ENCODE measurements at places on chromosomes 11 and 22. TPM values are rescaled to one million over a fixed set of nuclear protein-coding genes. Genes with fewer than 3 reads are reported as not detected.

Gene RAG2
- total RNA-seq, result not detected

Gene MMP7
- 1.0 TPM for total RNA-seq

Gene RTN3
- 52.4 TPM for total RNA-seq

Gene GDPD5
- 22.9 TPM for total RNA-seq

DNA sequence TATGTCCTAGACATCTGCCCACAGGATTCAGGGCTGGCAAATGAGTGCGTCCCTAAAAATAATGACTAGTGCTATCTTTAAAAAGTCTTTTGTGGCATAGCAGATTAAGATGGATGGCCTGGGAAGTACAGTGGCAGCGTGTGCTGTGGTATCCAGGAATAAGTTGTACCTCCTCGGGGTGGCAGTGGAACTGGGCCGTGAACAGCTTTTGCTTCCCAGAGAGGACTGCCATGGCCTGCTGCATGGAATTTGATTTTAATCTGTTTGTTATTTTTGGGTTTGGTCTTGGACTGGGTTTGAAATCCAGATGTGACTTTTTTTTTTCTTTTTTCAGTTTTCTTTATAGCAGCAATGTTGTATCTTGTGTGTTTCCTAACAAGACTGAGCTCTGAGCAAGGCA lies 71.3 kb upstream of the PARVG start:
- H3K27me3 ChIP-seq, result no peaks in the 10 kb centered on the region
- no peaks in the 10 kb centered on the region for H3K4me1 ChIP-seq
- peaks cover 5% of the 10 kb centered on the region for H3K36me3 ChIP-seq
- H3K4me3 ChIP-seq, result no peak overlapping the region
- no peak for DNase-seq

- H3K4me3 ChIP-seq, result no peak overlapping the region
- no peaks in the 10 kb centered on the region for H3K27me3 ChIP-seq
- H3K36me3 ChIP-seq, result no peaks in the 10 kb centered on the region
- H3K4me1 ChIP-seq, result no peaks in the 10 kb centered on the region
- H3K27ac ChIP-seq, result no peak overlapping the region
- no peak for DNase-seq
These were observed 140.8 kb upstream of the ZBED5 start for GRCh38 chr11:10998674-10999073.

- H3K4me3 ChIP-seq, result peak overlapping the region; percentile 73
- H3K4me1 ChIP-seq, result no peaks in the 10 kb centered on the region
- DNase-seq, result no peak
- H3K27me3 ChIP-seq, result no peaks in the 10 kb centered on the region
These were observed 1.9 kb downstream of the KCNQ1OT1 start for GRCh38 chr11:2697866-2698265.

- DNase-seq, result no peak
- no peaks in the 10 kb centered on the region for H3K4me1 ChIP-seq
- peaks cover 13% of the 10 kb centered on the region for H3K27me3 ChIP-seq
- H3K4me3 ChIP-seq, result no peak overlapping the region
- no peaks in the 10 kb centered on the region for H3K36me3 ChIP-seq
These were observed 859 bp upstream of the FGF19 start for GRCh38 chr11:69704508-69705253.

GRCh38 chr22:38432264-38432663 lies 22.7 kb downstream of the KCNJ4 start:
- H3K27me3 ChIP-seq, result peaks cover 4% of the 10 kb centered on the region
- no peaks in the 10 kb centered on the region for H3K36me3 ChIP-seq
- no peak overlapping the region for H3K4me3 ChIP-seq
- DNase-seq, result no peak
- no peaks in the 10 kb centered on the region for H3K4me1 ChIP-seq
